Activated CD4-positive, alpha-beta T cell treated with anti-CD3 and anti-CD28 coated beads for 48 hours (primary cell): ENCODE measurements at places on chromosomes 4 and X.

DNA sequence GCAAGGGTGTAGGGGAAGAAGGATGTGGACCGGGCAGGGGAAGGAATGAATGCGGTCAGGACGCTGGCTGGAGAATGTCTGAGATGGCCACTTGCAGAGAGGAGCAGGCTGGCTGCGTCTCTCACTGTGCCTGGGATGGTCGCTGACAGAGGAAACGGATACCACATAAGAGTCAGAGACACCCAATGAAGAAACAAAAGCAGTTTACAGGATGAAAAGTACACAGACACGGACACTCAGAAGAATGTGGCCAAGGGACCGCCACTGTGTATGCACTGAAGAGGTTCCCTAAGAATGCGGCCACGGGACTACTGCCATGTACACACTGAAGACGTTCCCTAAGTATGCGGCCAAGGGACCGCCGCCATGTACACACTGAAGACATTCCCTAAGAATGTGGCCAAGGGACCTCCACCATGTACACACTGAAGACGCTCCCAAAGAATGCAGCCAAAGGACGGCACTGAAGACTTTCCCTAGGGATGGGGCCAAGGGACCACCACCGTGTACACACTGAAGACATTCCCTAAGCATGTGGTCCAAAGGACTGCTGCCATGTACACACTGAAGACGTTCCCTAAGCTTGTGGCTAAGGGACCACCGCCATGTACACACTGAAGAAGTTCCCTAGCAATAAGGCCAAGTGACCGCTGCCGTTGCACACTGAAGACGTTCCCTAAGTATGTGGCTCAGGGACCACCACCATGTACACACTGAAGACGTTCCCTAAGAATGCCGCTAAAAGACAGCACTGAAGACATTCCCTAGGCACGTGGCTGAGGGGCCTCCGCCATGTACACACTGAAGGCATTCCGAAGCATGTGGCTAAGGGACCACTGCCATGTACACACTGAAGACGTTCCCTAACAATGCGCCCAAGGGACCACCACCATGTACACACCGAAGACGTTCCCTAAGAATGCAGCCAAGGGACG, 32.2 kb downstream of the DHRSX start:
- DNase-seq = no peak

GRCh38 chr4:108336076-108336475, 167.3 kb upstream of the LEF1 start:
- no peak for DNase-seq

DNA sequence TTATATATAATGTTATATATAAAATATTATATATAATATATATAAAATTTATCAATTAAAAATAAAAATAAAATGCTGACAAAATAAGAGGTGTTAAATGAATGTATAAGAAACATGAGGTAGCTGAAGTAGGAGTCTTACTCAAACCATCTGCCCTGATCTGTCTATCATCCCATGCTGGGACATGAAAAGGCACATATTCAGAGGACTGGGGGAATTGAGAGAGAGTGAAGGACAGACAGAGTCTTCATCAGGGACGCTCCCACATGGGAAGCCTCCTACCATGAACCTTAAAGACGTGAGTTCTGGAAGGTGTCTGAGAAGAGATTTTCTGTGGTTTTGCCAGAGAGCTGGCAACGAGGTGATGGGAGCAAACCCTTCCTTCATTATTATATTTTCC, 4.1 kb upstream of the ARSF start:
- DNase-seq = no peak

DNA sequence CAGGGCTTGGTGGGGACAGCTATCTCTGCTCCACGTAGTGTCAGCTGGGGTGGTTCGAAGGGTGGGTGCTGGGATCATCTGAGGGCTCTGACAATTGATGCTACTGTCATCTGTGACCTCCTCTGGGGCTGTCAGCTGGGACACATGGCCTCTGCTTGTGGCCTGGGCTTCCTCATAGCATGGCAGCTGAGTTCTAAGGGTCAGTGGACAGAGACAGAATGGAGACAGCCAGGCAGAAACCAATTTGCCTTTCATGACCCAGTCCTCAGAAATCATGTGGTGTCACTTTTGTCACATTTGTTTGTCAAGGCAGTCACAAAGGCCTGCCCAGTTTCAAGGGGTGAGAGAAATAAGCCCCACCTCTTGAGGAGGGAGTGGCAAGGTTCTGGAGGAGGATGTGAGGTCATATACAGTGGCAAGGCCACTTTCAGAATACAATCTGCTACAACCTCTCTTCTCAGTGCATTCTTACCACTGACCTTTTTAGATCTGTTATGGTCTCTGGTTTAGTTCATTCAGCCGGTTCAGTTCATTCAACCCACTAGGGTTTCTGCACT, 103.6 kb upstream of the BCOR start:
- peak; percentile 6 for DNase-seq

- DNase-seq = no peak
Observed at GRCh38 chr4:99572527-99573240, 1.9 kb upstream of the MTTP start.

- no peak for DNase-seq
Observed at GRCh38 chr4:90503677-90504076, 376.5 kb downstream of the CCSER1 start.

DNA sequence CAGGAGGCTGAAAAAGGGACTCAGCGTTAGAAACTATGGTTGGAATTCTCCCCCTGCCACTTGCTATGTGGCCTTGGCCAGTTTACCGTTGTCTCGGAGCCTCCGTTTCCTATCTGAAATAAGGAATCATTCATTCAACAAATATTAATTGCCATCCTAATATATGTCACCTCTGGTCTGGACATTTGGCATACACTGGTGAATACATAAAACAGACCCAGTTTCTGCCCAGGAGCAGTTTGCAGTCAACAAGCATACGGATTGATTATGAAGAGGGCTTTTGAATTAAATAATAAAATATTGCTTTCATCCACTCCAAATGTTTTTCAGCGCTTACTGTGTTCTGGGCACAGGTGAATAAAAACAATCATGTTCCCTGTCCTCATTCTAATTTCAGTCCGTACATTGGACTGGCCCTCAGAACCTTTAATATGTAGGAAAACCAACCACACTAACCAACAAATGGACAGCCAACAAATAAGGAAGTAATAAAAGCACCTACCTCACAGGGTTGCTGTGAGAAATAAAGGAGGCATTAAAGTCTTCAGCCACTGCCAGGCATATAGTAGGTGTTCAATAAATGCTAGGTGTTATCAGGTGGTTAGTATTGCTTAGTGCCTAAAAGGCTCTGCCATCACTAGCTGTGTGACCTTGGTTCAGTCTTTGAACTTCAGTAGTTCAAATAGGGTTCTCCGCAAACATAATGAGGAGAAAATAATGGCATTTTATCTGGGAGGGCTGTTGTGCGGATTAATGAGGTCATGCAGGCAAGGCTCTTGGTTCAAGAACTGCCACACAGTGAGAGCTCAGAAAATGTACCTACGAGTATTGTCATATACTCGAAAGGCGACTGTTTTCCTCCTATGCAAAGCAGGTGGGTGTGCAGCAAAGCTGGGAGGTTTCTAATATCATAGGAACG, 7.3 kb upstream of the GSX2 start:
- DNase-seq = no peak

- DNase-seq = no peak
Observed at GRCh38 chr4:142383354-142383753, 462.7 kb downstream of the INPP4B start.

DNA sequence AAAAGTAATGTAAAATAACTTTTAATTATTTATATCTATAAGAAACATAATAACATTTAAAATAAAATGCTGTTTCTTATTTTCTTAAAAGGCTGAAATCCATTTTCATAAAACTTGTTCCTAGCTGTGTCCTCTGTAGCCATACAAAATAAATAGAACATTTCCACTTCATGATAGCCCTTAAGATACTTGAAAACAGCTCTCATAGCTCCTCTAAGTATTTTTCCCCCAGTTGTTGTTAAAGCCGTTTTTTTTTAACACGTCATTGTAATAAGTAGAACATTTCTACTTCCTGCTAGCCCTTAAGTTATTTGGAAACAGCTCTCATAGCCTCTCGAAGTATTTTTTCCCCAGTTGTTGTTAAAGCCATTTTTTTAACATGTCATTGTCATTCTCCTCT, 97.3 kb upstream of the SOX3 start:
- DNase-seq = no peak

GRCh38 chr4:151226004-151226932, 50.7 kb upstream of the PRSS48 start:
- no peak for DNase-seq

GRCh38 chrX:86014421-86014820, 32.9 kb downstream of the CHM start:
- peak; percentile 4 for DNase-seq

DNA sequence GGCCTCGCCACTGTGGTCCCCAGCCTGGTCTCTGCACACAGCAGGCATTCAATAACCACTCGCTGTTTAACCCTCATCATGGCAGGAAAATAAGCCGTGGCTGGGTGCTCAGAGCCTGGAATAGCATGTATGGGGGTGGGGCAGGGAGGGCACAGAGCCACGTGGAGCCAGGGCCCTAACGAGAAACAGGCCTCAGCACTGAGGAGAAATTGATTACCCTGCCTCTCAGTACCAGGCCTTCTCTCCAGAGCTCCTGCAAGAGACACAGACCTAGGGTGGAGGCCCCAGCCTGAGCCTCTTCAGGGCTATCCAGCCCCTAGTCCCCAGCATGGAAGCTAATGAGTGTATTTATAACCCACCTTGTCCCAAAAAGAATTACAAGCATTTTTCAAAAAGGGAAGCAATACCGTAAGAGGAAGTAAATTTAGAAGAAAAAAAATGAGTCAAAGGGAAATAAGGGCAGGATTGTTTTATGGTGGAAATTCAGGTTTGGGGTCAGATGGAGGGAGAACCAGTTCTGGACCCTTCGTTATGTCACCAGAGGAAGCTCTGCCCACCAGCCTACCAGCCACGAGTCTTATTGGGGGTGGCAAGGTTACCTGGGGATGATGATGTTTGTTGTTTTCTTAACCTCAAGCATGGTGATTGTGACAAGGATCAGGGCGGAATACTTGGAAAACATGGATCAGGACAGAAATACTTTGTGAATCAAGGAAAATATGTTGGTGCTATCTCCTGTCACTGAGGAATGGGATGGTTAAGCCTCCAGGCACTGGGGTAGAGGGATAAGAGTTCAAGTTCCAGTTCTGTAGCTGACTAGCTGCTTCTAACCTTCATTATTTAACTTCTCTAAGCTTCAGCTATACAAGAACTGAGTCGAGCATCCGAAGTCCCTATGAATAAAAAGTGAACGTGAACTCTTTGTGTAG, 101.9 kb upstream of the RBPJ start:
- no peak for DNase-seq

DNA sequence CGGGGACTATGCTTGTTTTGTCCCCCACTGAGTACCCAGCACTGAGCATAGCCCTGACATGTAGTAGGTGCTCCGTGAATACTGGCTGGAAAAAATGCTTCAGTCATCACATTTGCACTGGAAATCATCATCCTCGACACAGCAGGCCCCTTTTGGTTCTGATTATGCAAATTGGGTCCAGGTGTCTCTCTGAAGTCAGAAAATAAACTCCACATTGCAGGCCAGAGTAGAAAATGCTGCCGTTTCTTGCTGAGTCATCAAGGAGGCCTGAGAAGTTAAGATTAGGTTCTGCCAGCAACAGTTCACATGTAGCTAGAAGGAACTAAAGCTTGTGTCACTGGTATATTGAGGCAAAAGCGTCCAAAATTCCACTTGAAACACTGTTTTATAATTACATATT, 15.0 kb upstream of the STK32B start:
- DNase-seq = no peak

DNA sequence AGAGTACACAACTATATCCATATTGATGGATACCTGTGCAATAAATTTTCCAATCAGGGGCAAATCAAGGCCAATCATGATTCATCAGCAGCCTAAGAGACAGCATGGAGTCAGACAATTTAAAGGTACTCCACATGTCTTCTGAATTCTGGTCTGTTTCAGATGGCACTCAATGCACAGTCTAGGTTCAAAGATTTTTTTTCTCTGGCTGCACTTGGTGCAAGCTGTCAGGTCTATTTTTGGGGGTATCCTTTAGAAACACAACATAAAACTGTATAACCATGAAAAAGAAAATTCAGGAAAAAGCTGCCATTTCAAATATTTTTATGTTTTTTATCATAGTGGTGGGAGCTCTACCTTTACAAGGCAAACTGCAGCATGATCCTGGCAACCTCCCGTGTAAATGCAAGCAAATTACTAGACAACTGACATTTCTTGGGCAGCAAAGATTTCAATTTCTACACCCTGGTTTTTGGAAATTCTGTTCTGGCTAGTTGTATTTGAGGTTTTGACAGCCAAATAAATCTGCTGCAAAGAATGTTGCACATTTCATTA, 310.3 kb downstream of the KCNIP4 start:
- no peak for DNase-seq

DNA sequence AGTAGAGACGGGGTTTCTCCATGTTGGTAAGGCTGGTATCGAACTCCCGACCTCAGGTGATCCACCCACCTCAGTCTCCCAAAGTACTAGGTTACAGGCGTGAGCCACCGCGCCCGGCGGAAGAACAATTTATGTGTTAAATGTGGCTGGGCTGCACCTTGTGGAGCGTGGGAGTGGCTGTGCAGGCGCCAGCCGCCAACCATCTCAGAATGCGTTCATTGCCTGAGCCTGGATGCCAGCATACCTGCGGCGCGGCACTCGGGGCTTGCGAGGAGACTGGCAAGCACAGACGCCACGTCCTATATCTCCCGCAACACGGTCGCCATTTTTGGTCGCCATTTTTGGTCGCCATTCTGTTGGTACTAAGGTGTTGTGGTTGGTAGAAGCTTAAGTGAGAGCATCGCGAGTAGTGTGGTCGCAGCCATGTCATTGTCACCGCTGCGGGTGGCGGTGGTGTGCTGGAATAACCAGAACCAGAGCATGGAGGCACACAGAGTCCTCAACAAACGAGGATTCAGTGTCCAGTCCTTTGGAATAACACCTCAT, 193.6 kb upstream of the HTR2C start:
- DNase-seq = no peak
